ENCODE measurements at places on chromosomes 1 and 21.

DNA sequence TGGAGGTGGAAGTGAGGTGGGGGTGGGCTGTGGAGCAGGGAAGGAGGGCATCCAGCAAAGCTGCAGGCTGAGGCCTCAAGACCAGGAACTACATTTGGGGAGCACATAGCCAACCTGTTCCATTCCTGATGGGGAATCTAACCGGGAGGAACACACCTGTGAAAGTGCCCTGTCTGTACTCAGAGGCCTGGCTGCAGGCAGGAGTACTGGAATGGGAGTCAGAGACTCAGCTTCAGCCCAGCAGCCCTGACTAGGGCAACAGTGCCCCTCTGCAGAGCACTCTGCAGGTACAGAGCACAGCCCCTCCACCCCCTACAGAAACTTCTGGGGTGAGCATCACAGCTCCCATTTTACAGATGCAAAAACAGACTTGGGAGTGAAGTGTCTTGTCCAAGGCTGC is 126.4 kb downstream of the DMRTB1 start:
- no peak for DNase-seq

- no peak for DNase-seq
Measured at GRCh38 chr1:226776066-226776465, 37.0 kb upstream of the ITPKB start.

- DNase-seq = no peak
Measured at GRCh38 chr1:94873520-94874351, 53.2 kb downstream of the CNN3 start.

GRCh38 chr1:241286486-241286885 is 70.5 kb downstream of the RGS7 start:
- no peak for DNase-seq

GRCh38 chr21:41250519-41250918 is 66.1 kb upstream of the FAM3B start:
- no peak for DNase-seq

- DNase-seq = no peak
Measured at GRCh38 chr1:229264487-229264886, 6.4 kb upstream of the RAB4A start.

DNA sequence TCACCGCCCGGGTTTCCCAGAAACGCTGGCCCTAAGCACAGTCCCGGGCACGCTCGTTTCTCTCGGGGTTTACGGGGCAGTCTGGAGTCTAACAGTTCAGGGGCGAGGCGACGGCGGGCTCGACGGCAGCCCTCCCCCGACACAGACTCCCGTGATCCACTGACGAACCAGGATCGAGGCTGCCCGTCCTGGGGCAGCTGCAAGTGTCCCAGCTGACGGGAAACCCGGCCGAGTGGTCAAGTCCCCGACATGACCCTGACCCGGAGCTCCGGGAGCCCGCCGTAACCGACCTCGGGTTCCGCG is 494 bp downstream of the UBE2J2 start:
- DNase-seq = no peak

- DNase-seq = no peak
Measured at GRCh38 chr1:163315773-163316374, 5.9 kb upstream of the NUF2 start.

DNA sequence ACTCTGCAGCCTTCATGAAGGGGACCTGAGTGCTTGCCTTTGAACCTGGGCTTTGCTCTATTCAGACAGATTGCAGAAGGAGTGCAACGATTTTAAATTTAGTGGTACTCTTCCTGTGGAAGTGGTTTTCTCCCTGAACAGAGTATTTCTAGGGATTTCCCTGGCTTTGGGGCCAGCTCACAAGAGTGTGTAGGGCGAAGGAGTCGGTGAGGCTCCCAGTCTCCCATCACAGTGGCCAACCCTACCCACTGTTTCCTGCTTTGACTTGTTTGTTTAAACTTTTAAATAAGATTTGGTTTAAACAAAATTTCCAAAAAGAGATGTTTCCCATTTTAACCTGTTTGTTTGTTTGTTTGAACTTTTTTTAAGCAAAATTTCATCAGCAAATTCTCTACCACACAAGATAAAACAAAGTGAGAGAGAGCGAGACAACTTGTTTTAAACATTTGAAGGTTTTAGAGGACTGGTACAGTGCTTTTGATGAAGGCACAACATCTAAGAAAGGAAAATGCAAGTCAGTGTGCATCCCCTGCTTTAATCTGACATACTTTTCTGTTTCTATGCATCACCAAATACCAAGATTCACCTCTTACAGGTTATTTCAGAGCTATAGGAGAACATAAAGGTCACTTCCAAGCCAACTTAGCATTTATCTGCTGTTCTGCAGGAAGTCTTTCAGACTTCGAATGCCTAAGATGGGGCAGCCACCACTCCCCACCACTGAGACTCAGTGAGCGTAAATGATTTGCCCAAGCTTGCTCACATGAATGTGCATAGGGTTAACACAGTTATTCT is 6.6 kb downstream of the SELP start:
- no peak for DNase-seq

- no peak for DNase-seq
Measured at GRCh38 chr21:16194095-16194787, 464.5 kb downstream of the USP25 start.

- DNase-seq = no peak
Measured at GRCh38 chr1:52599236-52599635, 2.9 kb upstream of the GPX7 start.

DNA sequence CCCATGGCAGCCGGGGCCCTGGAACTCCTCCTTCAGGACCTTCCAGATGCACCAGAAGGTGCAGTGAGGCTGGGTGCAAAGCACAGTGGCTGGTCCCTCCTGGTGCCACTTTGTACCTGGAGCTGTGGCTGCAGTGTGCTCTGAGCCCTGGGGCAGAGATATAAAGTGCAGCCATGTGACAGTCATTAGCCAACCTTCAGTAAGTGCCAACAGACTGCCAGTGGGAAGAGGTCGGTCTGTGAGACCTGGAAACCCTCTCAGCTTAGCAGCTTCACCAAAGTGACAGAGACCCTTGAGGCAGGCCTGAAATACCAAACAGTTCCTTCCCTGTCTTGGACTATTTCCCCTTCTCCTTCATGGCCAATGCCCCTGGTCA is 26.7 kb upstream of the NGF start:
- no peak for DNase-seq

DNA sequence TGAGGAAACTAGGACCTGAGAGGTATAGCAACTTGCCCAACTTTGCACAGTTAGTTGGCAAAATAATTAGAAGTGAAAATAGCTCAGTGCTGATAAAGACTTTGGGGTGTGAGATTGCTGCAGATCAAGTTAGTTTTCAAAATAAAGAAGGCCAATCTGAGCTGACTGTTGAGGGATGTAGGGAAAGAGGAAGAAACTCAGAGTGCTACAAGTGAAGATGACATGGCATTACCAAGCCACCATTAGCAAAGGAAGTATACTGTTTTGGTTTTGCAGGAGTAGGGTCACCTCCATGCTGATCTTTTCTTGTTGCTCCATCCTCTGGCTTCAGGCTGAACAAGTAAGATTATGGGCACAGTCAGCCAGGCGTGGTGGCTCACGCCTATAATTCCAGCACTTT is 78.7 kb upstream of the ADAM30 start:
- no peak for DNase-seq

DNA sequence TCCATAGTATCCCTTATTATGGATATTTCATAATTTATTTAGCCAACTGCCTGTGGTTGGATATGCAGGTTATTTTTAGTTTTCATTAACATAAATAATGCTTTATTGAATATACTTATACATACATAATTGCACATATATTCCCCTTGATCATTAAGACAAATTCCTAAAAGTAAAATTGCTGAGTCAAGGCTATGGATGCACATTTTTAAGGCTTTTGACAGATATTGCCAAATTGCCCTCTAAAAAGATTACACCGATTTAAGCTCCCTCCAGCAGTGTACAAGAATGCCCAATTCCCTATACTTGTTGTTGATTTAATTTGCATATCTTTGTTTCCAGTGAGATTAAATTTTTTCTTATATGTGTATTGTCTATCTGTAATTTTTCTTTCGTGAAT is 176.7 kb downstream of the C1orf94 start:
- DNase-seq = no peak

DNA sequence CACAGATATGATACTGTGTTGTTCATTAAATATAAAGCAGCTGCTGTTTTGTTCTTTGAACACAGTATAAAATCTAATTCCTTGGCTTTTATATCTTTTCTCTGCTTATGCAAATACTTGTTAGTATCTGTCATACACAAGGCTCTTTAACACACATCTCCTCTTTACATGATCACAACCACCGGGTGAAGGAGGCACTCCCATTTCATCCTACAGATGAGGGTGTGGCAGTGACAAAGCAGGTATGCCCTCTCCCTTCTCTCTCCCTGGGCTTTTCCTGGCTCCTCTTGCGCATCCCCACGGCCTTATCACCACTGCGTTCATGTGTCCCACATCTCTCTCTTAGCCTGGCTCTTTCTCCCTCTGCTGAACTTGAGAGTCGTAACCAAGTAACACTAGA is 38.2 kb downstream of the JUN start:
- no peak for DNase-seq

- DNase-seq = peak; percentile 48
Measured at GRCh38 chr1:16162163-16162822, 6.4 kb upstream of the EPHA2 start.

DNA sequence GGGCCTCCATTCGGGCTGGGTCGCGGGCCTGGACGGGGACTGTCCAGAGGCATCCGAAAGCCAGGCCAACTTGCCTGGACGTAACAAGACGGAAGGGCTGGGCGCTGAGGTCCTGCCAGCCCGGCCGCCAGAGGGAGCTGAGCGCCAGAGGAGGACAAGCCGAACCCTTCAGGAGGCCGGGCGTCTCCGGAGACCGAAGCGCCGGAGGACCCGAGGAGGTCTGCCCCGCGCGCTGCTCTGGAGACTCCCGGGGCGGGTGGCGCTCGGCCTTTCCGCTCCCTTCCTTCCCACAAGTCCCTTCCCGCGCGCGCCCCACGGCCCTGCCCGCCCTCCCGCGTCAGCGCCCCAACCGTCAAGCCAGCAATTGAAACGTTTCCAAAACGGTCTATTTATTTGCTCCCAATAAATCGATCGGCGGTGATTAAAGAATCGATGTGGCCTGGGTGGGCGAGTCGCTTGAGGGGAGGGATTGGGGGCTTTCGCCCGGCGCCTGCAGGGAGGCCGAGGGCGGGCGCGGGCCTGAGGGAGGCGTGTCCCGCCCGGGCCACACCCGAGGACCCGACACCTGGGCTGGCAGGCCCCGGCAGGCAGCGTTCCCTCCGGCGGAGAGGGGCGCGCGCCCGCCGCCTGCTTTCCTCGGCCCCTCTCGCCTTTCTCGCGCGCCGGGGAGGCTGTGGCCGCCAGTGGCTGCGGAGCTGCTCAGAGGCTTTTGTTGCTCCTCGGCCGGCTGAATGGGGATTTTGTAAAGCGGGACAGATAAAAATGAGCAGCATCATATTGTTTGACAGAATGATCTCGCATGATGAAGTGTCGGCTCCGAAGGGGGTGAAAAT is 5.2 kb upstream of the FOXD3 start:
- no peak for DNase-seq

DNA sequence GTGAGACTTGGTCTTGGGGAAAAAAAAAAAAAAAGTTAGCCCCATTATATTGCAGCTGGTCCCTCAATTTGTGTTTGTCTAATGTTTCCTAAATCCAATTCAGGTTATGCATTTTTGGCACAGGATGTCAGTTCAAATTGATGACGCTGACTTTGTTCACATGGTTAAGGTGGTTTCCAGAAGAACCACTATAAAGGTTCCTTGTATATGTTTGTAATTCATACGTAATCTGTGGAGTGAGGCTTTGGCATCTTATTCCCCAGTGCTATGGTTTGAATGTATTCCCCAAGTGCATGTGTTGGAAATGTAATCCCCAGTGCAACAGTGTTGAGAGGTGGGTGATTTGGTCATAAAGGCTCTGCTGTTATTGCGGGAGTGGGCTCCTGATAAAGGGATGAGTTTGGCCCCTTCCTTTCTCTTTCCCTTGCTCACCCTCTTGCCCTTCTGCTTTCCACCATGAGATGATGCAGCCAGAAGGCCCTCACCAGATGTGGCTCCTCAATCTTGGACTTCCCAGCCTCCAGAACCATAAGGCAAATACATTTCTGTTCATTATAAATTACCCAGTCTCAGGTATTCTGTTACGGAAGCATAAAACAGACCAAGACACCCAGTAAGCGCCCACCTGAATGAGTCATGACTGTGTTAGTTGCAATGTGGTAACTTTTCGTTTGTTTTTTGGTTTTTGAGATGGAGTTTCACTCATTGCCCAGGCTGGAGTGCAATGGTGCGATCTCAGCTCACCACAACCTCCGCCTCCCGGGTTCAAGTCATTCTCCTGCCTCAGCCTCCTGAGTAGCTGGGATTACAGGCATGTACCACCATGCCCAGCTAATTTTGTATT is 19.5 kb upstream of the HLCS start:
- no peak for DNase-seq

DNA sequence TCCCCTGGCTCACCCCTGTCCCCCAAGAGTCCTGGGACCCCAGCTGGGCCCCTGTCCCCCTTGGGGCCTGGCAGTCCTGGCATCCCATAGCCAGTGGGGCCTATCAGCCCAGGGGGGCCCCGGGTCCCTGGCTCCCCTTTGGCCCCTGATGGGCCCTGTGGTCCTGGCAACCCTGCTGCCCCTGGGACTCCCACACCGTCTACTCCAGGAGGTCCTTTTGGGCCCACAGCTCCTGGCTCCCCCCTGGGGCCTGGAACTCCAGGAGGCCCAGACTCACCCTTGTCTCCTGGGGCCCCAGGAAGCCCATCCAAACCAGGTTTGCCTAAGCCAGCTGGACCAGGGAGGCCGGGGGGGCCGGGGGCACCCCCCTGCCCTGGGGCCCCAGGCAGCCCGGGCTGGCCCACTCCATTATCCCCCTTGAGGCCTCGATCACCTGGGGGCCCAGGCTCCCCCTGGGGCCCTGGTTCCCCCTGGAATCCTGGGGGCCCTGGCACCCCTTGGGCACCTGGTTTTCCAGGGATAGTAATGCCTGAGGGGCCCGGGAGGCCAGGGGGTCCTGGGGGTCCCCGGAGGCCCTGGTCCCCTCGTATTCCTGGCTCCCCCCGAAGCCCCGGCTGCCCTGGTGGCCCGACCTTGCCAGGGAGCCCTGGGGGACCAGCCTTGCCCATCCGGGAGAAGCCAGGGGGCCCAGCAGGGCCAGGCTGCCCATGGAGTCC is 10.1 kb downstream of the ADPRS start:
- DNase-seq = no peak

DNA sequence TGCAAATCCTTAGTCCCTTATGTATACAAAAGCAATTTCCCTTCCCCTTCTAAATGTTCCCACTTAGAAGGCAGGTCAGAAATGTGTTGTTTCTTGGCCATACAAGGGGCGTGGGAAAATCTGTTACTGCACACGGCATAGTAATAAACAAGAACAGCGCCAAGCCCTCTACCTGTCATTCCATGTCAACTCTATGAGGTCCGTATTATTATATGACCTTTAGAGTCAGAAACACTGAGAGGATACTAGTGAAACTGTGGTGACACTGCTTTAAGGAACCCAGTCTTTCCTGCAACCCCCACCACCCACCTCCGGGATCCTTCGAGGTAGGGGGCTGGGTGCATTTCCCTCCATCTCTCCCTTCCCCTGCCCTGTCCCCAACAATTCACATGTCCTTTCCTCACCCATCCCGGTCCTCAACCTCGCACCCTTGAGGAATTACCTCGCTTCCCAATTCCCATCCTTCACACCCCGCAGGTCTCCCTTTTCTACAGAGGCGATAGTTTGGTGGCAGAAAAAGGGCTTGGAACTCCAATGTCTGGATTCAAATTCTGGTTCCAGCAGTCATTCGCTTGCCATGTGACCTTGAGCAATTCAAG is 647 bp downstream of the SDHB start:
- DNase-seq = no peak
